ENCODE measurements at places on chromosomes 13 and 19.

DNA sequence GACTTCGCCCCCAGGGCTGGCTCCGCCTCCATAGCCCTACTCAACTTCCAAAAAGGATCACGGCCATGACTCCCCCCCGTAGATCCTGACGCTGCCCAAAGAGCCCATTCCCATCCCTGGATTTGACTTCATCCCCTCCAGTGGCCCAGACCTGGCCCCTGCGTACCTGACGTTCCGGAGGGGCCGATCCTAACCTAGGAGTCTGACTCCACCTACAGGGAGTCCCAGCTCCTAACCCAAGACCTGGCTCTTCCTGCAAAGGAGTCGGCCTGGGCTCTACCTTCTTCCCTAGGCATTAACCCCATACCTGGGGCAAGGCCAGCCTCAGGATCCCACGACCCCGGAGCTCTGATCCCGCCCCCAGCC is 10.8 kb downstream of the STAP2 start:
- DNase-seq: no peak

- DNase-seq: no peak
Measured at GRCh38 chr13:104414771-104415170, 1348.6 kb upstream of the SLC10A2 start.

DNA sequence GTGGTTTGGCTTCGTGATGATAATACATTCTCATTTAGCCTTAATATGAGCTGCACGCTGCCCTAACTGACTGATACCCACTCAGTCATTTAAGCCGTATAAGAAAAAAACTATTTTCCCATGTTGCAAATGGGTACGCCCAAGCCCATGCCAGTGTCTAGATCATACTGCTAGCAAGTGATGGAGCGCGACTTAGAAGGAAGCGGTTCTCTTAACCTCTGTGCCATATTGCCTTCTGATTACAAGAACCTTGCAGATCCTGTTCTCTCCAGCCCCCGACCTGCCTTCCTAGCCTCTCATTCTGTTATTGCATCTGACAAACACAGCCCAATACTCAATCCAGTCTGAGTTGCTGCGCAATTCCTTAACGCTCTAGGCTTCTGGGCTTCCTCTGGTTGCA is 603 bp downstream of the GPALPP1 start:
- no peak for DNase-seq

DNA sequence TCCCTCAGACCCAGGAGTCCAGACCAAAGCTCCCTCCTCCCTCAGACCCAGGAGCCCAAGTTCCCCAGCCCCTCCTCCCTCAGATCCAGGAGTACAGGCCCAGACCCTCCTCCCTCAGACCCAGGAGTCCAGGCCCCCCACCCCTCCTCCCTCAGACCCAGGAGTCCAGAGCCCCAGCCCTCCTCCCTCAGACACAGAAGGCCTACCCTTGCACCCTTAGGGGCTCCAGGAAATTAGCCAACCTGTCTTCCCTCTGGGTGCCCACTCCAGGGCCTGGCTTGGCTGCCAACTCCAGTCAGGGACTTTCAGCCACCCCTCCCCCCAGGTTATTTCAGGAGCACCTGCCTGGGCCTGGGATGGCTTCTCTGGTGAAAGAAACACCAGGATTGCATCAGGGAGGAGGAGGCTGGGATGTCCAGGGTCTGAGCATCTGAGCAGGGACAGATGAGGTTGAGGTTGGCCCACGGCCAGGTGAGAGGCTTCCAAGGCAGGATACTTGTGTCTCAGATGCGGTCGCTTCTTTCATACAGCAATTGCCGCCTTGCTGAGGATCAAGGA is at the start of gene FGF21:
TSS of gene FGF21 (plus strand) at position 441 of the 558 bp plus-strand sequence. CDS start 713 bp downstream, outside the sequence.
- DNase-seq: no peak

GRCh38 chr19:12745166-12745897 is 6.3 kb upstream of the BEST2 start:
- no peak for DNase-seq

GRCh38 chr13:52936806-52937205 is 88.4 kb upstream of the PCDH8 start:
- no peak for DNase-seq

GRCh38 chr19:55174425-55175116 is 5.5 kb downstream of the SYT5 start:
- DNase-seq: no peak

DNA sequence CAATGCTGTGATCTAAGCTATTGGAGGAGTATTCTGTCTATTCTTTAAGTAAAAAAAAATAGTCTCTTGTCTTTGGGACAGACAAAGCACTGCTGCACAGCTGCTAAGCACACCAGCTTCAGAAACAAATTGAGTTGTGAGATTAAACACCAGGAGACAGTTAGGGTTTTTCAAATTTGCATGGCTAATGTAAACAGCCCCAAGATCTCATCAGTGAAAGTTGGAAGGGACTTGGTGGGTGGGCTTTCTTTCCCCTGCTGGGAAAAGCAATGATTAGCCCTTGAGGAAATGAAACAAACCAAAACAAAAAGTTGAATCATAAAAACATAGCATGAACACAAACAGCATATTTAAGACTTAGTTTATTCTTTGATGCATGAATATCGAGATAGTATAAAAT is 143.6 kb upstream of the SLITRK1 start:
- no peak for DNase-seq

GRCh38 chr13:51907040-51907732 is 45.4 kb downstream of the CCDC70 start:
- DNase-seq: no peak

GRCh38 chr19:7898967-7899366 is 4.7 kb upstream of the MAP2K7 start:
- no peak for DNase-seq

DNA sequence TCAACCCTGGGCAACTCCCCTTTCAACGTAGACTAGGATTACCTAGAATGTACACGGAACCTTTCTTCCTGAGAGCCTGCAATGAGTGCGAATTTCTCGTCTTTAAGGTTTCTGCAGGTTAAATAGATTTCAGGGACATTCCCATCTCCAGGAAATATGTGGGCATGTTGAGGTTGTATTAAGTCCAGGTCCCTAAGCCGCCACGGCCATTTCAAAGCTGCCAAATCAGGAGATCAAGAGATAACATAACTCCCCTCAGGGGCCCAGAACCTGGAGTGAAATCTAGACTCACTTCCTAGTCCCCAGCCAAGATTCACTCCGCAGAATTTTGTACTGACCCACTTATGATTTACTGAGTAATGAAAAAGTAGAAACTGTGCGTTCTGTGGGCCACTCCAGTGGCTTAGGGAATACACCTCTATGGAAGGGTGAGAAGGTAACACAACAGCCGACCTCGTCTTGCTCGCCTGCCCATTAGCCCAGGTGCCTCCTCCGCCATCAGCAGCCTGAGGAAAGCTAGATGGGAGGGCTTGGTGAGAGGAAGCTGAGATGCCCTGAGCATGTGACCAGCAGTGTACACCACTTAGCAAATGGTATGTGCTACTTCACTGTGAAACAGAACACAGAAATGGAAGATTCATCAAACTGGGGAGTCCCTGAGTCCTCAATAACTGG is 98.5 kb upstream of the SOX1 start:
- no peak for DNase-seq

GRCh38 chr13:30870049-30870884 is 35.8 kb upstream of the MEDAG start:
- DNase-seq: no peak

- DNase-seq: no peak
Measured at GRCh38 chr19:39832341-39833083, 1.4 kb downstream of the DYRK1B start.

- no peak for DNase-seq
Measured at GRCh38 chr13:40243982-40244381, 422.5 kb downstream of the FOXO1 start.

GRCh38 chr13:44158098-44158521 is 215.5 kb upstream of the SERP2 start:
- DNase-seq: no peak

DNA sequence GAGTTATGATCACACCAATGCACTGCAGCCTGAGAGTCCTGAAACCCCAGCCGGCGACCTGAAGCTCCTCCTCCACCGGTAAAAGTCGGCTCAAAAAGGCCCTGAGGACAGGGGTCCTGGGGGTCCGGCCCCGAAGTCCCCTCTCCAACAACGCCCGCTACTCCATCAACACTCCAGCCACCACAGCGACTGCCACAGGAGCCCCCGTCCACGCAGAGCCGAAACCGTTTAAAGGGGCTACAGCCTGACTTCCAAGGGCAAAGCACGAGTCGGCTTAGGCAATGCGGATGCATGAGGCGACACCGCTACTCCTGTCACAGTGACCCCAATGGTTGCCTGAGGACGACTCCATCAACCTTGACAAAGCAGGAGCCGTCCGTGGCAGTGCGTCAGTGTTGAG is 22.9 kb upstream of the ZNF420 start:
- DNase-seq: no peak

- DNase-seq: no peak
Measured at GRCh38 chr19:35013820-35014754, 14.0 kb downstream of the GRAMD1A start.

GRCh38 chr19:35281303-35281702 is 1.0 kb upstream of the HAMP start:
- no peak for DNase-seq

DNA sequence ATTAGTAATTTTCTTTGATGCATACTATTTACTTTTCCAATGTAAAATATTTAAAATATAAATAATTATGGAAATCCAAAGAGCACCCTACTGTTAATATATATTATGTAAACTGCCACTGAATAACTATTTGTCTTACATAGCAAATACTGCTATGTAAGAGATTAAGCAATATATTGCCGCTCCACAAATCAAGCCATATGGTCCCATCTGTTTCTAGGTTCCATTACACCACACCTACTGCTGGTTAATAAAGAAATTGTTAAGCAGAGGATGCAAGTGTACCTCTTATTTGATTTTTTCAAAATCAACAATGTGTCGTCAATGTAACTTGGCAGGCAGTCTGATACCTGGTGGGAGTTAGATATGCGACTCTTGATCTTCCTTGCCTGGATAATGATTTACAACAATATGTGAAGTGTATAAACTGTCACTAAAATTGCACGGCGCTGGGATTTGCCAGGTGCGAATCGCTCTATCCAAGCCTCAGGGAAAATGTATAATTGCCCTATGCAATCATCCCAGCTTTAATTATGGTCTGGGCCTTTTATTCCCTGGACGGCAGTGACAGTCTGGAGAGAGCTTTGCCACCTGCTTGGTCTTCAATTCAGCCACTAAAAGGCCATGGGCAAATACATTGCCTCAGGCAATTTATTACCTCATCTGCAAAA is 16.0 kb downstream of the SMAD9 start:
- no peak for DNase-seq

DNA sequence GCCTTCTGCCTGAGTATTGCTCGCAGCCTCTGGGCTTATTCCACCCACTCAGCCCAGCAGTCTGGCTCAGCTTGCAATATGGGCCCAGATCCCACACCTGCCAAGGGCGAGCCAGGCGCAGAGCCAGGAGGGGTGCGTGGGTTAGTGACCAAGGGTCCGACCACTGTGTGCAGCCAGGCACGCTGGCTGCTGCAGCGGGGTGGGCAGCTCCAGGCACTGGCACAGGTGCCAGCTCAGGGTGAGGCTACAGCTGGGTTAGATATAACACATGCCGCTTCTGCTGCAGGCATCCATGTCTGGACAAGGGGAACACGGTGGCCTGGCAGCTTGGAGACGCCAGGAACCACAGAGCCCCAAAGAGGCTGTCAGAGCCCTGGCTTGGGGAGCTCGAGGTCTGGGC is 12.6 kb upstream of the URAD start:
- DNase-seq: no peak

GRCh38 chr13:45941261-45941660 is 89.7 kb upstream of the SIAH3 start:
- no peak for DNase-seq

- no peak for DNase-seq
Measured at GRCh38 chr13:30339738-30340330, 32.5 kb upstream of the KATNAL1 start.

- DNase-seq: no peak
Measured at GRCh38 chr13:43094901-43095300, 71.5 kb downstream of the DNAJC15 start.

- DNase-seq: no peak
Measured at GRCh38 chr19:1110809-1111640, 7.2 kb downstream of the GPX4 start.

- no peak for DNase-seq
Measured at GRCh38 chr19:29823581-29824330, 12.0 kb downstream of the CCNE1 start.

GRCh38 chr13:57665481-57665880 is 33.9 kb downstream of the PCDH17 start:
- no peak for DNase-seq

DNA sequence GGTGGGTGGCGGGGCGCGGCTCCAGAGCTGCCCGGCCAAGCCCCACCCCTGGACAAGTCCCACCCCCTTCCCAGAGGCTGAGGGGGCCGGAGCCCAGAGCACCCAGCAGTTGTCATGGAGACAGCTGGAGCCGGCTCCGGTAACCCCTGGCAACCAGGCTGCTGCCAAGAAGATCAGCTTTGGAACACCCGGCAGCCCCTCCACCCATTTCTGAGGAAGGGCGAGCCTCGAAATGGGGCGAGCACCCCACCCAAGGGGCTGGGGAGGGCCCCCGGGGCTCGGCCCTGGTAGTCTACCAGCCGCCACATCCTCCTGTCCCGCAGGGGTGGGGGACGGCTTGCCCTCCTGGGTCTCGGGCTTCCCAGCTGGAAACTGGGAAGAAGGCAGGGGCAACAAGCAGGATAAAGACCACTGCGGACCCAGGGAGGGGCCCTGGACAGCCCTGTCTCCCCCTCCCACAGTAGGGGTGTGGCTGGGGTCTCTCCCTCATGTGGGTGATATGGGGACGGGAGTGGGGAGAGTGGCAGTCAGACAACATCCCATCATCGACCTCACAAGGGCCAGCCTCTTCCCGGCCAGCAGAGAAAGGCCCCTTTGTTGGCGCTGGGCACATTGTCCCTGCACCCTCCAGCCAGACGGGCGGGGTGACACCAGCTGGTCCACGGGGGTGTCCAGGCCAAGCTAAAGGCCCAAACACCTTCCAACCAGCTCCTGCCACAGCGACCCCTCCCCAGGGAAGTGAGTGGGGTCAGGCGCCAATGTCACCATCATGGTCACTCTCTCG is 1.5 kb downstream of the CERS1 start:
- no peak for DNase-seq

GRCh38 chr19:21694171-21694906 is 73.0 kb downstream of the ZNF100 start:
- no peak for DNase-seq

GRCh38 chr13:34020388-34020787 is 202.4 kb downstream of the RFC3 start:
- no peak for DNase-seq

GRCh38 chr13:44459674-44460073 is 86.0 kb downstream of the SERP2 start:
- no peak for DNase-seq

DNA sequence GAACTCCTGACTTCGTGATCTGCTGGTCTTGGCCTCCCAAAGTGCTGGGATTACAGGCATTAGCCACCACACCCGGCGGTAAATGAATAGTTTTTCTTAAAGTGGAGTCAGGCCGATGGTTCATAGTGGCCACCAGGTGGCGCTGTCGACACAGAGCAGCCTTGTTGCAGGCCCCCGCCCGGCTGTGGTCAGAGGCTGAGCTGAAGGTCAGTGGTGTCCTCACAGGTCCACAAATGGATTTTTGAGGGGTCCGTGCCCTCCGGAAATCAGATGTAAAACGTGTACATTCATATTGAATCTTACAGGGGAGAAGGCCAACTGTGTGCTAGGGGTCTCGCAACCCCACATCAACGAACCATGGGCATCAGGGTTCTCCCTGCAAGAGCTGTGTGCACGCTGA is 13.4 kb upstream of the WDR18 start:
- DNase-seq: no peak

GRCh38 chr19:40078377-40078776 is 12.4 kb downstream of the ZNF780A start:
- no peak for DNase-seq
